ENCODE measurements at places on chromosomes 3 and 15.
A peak's percentile ranks its signal among the peaks of the same experiment; 100 is the strongest.

GRCh38 chr3:151347432-151347831 is 18.1 kb upstream of the P2RY13 start:
- DNase-seq, result peak; percentile 4

- DNase-seq, result peak; percentile 96
Observed at GRCh38 chr3:64685800-64686445, 1.9 kb downstream of the ADAMTS9 start.

DNA sequence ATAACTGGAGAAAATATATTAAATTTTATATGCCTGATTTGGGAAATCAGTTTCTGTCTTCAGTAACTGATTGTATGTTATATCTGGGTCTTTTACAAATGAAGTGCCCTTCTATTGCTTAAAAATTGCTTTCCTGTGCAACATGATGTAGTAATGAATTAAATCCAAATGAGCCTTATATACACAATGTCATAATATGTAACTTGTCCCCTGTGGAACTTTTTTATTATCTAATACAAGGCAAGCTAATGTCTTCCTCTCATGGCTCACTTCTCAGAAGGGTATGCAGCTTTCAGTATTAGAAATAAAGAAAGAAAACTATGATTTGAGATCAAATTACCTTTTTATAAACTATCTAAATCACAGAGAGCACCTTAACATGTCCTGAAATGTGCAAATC is 248.9 kb downstream of the NAALADL2 start:
- no peak for DNase-seq

- peak; percentile 18 for DNase-seq
Observed at GRCh38 chr3:150890295-150890694, 14.9 kb downstream of the MINDY4B start.

GRCh38 chr15:88542342-88542733 is 4.1 kb downstream of the DET1 start:
- DNase-seq, result no peak

- no peak for DNase-seq
Observed at GRCh38 chr3:100384733-100385525, 16.0 kb downstream of the TOMM70 start.

GRCh38 chr3:114929971-114930732 is 216.9 kb downstream of the ZBTB20 start:
- no peak for DNase-seq

DNA sequence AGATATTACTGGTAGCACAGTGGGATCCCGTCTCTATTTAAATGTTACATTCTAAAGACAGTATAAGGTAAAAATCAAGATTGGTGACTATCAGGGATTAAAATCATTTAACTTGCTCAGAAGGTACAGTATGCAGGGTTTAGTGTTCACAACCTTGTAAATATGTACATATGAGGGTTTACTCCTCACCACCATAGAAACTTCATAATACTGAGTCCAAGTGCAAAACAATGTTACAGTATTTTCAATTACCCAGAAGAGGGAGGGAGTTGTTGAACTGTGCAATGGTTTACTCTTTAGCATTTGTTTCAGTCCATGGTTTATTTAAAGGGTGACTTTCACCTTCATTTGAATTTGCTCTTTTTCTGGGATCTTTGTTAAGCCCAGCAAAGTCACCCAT is 165.1 kb downstream of the ZNF621 start:
- DNase-seq, result no peak

GRCh38 chr3:165406425-165406824 is 210.2 kb upstream of the SLITRK3 start:
- DNase-seq, result no peak

DNA sequence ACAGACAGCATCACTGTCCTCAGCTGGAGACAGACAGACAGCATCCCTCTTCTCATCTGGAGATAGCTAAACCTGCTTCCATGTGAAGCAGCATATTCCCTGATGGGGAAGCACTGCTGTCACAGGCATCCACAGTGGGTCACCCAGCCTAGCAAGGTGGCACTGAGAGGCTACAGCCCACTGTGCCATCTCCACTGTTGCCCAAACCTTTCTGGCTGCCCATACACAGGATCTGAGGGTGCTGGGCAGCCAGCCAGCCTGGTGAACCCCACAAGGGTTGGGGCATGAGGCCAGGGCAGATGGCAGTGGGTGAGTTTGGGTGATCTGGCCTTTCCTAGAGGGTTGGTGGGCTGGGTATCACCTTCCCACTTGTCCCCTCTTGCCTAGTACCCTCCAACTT is 11.7 kb downstream of the CHST13 start:
- DNase-seq, result no peak

Measured in fibroblast of skin of right biceps (primary cell).